ENCODE measurements at places on chromosomes 7 and 10.

DNA sequence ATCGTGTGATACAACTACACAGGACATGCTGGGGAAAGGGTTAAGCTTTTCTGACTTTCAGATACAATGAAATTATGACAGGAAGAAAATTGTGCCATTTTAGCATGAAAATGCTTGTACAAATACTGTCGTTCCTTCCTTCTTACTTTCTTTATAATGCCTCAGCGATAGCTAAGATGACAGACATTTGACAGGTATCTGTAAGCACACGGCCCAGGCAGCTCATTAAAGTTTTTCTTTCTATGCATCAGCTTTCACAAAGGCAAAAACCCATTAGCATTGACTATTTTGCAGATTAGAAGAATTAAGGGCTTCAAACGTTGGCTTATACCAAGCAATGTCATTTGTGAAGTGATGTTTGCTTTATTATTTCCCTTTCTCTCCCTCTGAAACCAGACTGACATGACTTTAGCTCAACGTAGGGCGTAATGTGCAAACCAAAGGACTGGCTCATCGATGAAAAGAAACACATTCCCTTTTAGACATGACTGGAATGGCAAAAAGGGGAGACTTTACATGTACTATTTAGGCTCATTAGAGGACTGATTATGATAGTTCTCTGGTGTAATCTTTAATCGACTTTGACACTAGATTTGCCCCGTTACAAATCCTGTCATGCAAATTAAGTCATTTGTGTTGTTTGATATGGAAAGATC lies 258.4 kb upstream of the SP8 start:
- DNase-seq = no peak

DNA sequence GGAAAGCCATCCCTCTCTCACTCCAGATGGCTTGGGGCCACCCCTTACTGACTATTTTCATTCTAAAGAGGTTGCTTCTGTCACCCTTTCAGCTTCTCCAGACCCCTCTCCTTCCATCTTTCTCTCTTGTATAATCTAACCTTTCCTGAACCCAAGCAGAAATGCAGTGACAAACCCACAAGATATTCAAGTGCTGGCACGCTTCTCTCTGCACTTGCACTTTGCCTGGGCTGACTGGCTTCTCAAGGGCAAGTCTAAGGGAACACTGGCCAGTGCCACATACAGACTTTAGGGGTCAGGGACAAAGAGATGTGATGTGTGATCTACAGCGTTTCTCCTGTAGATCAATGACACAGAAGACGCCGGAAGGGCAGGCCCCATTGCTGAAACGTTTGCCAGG lies 150.4 kb upstream of the LANCL2 start:
- DNase-seq = no peak

DNA sequence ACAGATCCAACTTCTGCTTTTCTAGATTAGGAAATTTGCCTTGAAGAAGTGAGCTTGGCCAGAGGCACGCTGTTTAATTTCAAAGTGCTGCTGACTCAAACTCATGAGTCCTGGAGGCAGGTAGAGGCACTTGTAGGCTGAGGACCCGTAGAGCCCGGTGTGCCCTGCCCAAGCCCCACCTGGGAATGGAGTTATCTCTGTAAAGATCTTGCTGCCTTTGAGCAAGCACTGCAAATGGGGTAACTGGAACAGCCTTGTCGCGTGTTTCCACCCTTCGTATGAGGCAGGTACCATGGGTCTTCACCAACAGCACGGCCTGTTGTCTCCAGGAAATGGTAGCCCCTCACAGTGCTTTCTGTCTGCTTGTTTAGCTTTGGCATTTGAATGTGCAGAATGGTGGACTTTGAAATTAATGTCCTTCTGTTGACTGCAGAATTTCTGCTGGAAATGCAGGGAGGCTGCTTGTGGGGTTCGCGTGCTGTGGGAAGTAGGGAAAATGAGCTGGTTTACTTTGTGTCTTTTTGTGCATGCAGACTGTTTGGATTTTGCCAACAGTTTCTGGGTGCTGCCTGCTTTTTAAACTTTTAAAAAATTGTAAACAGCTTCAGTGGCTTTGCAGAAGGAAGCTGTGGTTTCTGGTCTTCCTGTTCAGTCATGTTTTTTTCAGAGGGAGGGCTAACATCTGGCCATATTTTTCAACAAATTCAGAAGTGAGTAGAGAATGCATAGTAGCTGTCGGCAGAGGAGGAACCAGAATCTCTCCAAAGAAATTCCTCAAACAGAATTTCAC lies 27.2 kb downstream of the CCM2 start:
- peak; percentile 9 for DNase-seq

GRCh38 chr10:6017781-6018354 lies 40.5 kb upstream of the IL15RA start:
- DNase-seq = no peak

DNA sequence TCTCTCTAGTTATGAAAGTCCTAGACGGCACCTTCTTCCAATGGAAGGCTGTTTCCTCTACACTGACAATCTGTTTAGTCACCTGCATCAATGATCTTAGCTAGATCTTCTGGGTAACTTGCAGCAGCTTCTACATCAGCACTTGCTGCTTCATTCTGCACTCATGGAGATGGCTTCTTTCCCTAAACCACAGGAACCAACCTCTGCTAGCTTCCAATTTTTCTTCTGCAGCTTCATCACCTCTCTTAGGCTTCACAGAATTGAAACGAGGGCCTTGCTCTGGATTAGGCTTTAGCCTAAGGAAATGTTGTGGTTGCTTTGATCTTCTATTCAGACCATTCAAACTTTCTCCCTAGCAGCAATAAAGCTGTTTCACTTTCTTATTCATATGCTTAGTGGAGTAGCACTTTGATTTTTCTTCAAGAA lies 24.6 kb downstream of the NAMPT start:
- DNase-seq = no peak

DNA sequence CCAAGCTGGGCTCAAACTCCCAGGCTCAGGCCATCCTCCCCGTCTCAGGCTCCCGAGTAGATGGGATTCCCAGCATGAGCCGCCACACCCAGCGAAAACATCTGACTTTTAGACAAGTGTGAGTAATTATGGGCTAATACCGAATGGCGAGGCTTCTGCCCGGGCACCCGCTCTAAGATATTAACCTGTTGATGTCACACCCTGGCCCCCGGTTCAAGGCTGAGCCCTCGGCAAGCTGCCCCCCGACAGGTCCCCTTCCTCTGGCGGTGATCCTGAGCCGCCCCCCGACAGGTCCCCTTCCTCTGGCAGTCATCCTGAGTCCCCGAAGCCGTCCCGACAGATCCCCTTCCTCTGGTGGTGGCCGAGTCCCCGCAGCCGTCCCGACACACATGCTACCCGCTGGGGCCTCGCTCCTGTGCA lies 5.2 kb downstream of the PSMG3 start:
- no peak for DNase-seq

- DNase-seq = no peak
Observed at GRCh38 chr10:110056822-110057221, 49.0 kb downstream of the ADD3 start.

GRCh38 chr10:5945190-5945509 lies 32.2 kb downstream of the IL15RA start:
- DNase-seq = no peak
